Spleen (tissue), 13 donors: ENCODE measurements at places on chromosomes 3 and 15. TPM values are rescaled to one million over a fixed set of nuclear protein-coding genes. Genes with fewer than 3 reads are reported as not detected.

Gene SYNPR
- total RNA-seq = not detected

DNA sequence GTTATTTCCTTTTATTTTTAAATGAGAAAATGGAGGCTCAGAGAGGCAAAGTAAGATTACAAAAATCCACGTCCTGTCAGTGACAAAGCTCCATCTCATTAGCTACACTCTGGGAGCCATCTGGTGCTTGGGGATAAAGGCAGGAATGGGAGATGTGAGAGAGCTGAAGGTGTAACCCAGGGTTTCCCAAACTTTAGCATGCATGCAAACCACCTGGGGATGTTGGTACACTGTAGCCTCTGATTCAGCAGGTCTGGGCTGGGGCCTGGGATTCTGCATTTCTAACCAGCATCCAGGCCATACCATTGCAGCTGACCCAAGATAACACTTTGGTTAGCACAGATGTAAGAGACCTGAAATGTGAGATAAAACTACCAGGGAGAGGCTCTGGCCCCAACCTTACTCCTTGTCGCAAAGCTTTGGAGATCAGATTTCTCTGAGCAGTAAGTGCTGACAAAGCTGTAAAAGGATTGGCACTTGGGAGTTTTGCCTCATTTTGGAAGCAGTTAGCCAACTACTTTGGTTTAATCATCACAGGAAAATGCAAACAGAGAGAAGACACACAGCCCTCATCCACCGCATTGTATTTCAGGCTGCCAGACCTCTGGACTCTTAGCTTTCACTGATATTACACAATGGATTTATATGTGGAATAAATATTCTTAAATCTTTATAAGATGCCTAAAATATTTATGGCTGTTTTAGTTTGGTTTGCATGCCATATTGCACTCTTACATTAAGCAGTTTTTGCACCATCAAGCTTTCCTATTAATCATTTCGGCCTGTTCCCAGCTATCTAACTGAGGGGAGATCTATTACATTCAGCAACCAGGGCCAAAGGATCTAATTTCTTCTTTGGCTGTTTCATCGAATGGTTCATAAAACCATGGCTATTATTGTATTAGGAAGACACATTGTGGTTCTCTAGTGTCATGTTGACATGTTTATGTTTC is 263.0 kb downstream of the EBLN2 start:
- DNase-seq = no peak

Gene ADAMTS9
- 65.2 TPM for total RNA-seq

DNA sequence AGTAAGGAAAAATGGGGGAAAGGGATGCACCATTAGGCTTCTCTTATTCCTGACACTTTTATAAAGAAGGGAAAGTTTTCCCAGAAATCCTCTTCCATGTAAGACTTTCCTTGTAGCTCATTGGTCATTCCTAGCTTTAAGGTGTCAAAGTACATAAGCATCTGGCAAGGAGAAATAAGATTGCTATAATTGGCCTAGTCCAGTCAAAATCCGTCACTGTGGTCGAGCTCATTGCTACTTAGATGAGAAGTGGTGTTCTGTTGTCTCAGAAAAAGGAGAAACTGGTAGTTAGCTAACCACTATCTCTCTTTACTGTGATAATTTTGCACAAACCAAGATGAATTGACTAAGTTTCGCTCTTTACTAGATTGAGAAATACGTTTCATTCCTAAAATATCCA is 370.1 kb downstream of the CNTN4 start:
- no peak for DNase-seq

GRCh38 chr3:119187266-119187665 is 13.9 kb downstream of the UPK1B start:
- DNase-seq = no peak

DNA sequence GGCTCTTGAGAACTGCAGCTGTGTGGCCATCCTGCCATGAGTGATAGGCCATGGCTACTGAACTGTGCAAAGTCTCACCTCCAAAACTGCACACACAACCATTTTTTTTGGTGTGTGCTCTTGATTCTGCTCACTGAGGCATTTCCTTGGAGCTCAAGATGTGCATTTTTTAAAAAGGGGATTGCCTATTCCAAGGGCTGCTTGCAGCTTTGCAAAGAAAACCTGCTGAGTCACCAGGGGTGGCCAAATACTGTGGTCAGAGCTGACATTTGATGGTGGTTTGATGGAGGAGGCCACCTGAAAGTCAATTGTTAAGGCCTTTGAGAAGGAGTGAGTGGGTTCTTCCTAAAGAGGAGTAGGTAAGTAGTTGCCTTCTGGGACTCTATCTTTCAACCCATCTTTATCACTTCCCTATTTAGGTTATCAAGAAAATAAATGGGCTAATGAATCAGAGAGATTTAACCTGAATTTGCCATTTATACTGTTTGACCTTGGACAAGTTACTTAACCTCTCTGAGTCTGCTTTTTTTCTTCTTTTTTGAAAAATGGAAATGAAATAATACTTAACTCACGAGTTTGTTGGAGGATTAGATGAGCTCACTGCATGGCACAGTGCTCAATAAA is 87.9 kb downstream of the CHST2 start:
- no peak for DNase-seq

- DNase-seq = no peak
Observed at GRCh38 chr15:38670128-38671005, 105.8 kb upstream of the RASGRP1 start.

DNA sequence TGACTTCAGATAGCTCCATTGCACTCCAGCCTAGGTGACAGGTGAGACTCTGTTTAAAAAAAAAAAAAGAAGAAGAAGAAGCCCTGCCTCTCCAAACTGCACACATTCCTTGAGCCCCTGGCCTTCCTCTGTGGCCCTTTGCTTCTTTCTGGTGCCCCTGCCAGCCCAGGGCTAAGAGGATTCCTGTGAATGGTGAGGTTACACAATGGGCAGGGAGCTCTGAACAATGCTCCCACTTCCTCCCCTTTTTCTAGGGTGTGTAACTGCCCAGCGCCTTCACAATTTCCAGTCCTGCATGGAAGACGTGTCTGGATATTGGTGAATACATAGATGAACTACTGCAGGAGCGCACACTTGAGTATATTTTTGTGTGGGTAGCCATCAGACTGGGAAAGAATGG is 3.6 kb upstream of the AMOTL2 start:
- peak; percentile 11 for DNase-seq

Gene RNF123
- 51.4 TPM for total RNA-seq

GRCh38 chr3:48696156-48696555 is 10.4 kb upstream of the NCKIPSD start:
- DNase-seq = no peak

DNA sequence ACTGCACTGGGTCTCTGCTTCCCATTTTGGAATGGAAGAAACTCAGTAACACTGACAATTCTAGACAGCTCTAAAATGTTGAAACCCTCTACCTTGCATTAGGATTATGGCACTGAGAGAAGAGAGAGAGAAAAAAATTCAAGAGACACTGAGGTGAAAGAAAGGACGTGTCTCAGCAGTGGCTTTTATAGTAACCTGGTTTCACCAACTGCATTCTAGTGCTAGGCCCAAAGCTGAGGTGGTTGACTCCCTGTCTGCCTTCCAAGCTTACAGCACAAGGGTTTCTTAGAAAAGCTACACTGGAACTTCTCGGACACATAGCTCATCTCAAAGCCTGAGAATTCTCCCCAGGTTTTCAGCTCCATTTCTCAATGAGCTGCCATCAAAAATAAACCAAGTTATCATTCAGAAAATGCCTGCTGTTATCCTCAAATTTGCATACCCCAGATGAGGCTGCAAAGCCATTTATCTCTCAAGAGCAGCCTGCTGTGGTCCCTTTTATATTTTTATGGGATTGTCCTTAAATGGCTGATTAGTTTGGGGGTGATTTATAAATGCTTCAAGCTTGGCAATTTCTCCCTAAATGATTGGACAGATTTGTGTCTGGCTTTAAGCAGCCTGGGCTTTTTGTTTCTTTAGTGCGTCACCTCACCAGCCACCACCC is 279.9 kb downstream of the EBLN2 start:
- DNase-seq = no peak

DNA sequence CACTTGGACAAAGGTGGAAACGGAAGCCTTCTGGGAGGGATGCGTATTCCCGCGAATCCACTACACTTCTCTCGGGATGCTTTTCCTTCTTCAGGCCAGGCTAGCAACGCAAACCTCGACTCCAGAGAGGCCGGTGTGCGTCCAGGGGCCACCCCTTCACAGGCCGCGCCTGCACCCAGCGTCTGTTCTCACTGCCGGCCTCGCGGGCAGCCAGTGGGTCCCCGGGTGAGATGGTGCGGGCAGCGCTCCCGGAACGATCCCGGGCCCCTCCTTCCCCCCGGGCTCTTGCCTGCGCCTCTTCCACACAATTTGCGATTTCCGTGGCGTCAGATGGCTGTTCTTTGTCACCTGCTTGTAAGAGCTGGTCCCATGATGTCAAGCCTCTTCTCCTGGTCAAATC is 27.3 kb downstream of the GABRA5 start:
- DNase-seq = no peak

Gene GOLGA8G
- total RNA-seq = not detected

Gene ILDR1
- total RNA-seq = 0.60 TPM

DNA sequence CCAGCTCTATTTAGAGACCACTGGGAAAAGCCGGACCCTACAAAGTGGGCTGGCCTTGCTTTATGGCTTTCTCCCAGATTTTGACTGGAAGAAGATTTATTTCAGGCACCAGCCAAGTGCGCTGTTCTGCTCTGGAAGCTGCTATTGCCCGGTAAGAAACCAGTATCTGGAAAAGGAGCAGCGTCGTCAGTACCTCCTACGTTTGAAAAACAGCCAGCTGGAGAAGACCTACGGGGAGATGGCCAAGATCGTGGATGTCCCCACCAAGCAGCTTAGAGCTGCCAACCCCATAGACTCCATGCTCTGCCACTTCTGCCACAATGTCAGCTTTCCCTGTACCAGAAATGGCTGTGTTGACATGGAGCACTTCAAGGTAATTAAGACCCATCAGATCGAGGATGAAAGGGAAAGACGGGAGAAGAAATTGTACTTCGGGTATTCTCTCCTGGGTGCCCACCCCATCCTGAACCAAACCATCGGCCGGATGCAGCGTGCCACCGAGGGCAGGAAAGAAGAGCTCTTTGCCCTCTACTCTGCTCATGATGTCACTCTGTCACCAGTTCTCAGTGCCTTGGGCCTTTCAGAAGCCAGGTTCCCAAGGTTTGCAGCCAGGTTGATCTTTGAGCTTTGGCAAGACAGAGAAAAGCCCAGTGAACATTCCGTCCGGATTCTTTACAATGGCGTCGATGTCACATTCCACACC is 60.9 kb downstream of the PXYLP1 start:
- no peak for DNase-seq

Gene TMEM44
- total RNA-seq = 30.3 TPM

DNA sequence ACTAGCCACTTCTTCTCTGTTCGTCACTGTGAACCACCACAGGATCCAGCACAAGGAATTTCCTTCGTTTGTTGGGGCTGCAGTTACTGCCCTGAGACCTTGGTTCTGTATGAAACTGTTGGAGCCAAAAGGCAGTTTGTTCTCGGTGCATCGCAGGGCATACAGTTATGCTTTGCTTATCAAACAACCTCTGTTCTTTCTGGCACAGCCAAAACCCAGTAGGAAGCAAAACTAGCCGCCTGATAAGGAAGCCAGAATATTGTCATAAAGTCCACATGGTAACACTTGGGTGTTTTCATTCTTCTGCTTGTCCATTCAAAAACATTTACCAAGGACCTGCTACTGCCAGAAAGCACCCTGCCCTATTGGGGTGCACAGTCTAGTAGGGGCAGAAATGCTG is 116.1 kb downstream of the RAB11A start:
- no peak for DNase-seq
